ENCODE measurements at places on chromosomes 6 and 20.

DNA sequence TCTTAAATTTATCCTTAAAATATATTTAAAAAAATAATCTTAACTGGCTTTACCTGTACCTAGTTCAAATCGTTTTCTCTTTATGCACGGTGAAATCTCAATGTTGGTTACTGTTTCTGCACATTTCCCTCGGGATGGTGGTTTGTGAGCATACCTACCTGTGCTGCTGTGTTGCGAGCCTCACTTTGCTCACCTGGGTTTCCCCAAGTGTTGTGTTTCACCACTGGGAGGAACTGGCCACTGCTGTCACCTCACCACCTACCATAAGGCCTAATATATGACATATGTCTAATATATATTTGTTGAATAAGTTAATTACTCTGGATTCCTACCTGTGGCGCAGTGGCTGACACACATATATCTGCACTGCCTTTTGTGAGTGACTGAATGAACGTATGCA lies 493.5 kb upstream of the FLRT3 start:
- no peak for DNase-seq

DNA sequence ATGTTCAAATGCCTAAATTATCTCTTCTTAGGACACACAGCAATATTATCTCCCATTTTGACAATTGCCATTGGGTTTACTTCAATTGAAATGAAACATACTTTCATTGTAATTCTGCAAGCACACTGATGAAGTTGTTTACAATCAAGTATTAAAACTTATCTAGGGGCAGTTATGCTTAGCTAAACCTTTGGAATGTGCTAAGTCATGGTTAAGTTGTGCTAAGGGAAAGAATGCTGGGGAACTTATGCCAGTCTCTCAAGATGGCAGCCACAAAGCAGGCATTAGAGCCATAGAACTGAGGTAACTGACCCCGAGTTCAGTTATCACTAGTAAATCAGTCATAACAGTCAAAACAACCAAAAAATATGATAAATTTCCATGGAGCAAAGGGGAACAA lies 59.1 kb upstream of the NT5E start:
- DNase-seq = no peak

GRCh38 chr6:120935908-120936307 lies 398.4 kb downstream of the TBC1D32 start:
- no peak for DNase-seq

DNA sequence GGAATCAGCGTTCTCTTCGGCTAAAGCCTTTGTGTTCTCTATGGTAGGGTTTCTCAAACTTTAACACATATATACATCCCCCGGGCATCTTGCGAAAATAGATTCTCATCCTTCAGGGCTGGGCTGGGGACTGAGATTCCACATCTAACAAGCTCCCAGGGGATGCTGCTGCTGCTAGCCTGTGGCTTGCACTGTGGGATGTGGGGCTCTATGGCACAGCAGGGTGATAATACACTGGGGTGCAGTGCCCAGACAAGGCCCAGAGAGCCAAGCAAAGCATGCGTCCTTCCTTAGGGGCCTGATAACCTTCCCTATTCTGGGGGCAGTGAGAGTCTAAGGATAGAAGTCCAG lies 102.0 kb downstream of the LAMP5 start:
- DNase-seq = no peak

DNA sequence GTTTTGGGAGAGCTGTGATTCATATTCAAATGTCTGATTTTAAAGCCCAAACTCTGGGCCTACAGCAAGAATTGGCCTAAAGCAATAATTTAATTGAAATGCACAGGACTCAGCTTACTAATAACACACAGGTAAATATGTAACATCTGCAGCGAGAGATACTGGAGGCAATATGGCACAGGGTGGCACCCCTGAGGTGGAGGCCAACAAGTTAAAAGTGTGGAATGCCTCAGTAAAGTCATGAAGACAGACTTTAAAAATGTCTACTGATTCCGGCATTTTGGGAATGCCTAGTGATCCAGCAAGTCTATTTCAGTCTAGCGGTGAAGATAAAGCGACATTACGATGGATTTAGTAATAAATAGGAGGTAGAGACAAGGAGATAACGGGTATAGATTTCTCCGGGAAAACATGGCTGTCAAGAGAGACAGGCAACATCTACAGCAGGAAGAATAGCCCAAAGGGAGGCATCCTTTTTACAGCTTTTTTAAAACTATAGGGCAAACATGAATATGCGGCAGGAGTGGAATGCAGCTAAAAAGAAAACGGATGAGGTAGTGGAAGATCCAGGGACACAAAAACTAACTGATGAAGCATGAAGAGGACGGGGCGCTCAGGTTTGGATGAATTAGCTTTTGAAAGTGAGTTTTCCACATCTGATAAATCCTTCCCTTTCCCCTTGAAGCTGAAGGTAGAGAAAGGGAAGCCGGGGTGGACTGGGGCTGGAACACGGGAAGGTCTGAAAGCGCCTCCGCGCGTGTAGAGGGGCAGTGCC lies 1.2 kb downstream of the NANP start:
- DNase-seq = no peak

DNA sequence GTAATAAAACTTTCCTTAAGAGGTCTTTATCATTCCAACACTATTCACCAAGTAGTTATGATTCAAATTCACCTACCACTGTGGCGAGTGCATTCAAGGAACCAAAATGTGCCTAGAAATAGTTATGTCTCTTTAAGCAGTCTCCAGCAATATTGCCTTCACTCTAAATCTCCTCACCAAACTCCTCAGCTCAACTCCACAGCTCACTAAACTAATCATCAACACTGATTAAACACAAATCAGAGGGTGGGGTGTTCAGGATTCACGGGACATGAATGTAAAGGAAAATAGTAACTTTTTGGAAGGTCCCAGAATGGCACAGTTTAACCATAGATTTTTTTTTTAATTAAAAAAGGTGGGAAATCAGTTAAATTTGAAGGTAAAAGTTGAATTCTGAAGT lies 70.5 kb upstream of the THEMIS start:
- DNase-seq = no peak

- DNase-seq = no peak
These were observed 54.0 kb downstream of the C6orf52 start for GRCh38 chr6:10640412-10640811.

DNA sequence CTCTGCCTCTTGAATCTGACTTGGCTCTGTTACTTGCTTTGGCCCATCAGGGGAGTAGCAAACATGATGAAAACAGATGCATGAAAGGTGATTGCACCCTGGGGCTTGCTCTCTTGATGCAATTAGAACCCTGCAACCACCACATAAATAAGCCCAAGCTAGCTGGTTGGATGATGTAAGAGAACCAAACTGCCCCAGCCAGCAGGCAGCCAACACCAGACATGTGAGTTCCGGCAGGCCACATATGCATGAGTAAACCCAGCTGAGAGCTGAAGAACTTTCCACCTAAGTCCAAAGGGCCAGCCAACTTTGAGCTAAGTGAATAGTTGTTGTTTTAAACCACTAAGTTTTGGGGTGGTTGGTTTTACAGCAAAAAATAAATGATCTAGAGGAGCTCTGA lies 268.4 kb downstream of the FARS2 start:
- no peak for DNase-seq

- DNase-seq = no peak
These were observed 41.1 kb upstream of the FANCE start for GRCh38 chr6:35411066-35411465.

DNA sequence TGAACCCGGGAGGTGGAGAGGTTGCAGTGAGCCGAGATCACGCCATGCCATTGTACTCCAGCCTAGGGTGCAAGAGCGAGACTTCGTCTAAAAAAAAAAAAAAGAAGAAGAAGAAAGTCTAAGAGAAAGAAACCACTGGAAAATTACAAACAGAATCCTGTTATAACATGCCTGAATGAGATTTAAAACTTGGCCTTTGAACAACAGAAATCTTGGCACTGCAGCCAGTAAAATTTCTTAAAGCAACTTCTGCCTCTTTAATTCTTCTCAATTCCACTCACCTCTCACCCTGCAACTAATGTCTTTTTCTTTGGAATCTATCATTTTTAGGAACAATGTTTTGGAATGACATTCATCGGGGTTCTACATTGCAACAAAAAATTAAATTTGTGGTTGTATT lies 26.3 kb downstream of the PM20D2 start:
- DNase-seq = no peak

DNA sequence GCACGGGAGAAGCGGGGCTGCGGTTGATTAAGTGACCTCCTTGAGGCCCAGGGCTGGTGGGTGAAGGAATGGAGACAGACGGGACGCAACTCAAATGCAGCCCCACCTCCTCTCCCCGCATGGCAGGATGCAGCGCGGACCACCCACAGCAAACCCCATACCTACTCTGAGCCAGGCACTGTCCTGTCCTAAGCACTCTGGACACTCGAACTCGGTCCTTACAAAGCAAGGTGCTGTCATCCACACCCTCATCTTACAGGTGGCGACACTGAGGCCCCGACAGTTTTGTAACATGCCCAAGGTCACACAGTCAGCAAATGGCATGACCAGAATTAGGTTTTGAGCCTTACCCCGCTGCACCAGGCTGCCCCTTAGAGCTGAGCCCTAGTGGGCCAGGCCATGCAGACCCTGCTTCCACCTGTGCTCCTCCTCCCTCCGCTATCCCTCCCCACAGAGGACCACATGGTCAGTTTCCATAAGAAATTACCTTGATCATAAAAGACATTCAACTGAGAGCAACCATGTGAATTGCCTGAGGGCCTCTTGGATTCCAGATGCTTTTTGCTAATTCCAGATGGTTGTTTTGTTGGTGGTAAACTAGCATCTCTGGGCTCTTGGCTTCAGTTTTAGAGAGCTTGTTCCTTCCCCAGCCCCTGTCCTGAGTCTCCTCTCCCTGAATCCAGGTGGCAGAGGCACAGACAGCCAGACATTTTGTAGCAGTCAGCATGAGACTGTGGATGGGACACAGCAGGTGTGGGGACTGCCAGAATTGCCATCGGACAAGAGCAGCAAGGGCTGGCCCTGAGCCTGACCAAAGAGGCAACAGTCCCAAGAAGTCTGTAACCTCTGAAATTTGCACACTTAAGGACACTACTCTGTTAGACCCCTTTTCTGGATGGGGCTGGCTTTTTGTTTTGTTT lies 171.9 kb upstream of the PMEPA1 start:
- DNase-seq = no peak

DNA sequence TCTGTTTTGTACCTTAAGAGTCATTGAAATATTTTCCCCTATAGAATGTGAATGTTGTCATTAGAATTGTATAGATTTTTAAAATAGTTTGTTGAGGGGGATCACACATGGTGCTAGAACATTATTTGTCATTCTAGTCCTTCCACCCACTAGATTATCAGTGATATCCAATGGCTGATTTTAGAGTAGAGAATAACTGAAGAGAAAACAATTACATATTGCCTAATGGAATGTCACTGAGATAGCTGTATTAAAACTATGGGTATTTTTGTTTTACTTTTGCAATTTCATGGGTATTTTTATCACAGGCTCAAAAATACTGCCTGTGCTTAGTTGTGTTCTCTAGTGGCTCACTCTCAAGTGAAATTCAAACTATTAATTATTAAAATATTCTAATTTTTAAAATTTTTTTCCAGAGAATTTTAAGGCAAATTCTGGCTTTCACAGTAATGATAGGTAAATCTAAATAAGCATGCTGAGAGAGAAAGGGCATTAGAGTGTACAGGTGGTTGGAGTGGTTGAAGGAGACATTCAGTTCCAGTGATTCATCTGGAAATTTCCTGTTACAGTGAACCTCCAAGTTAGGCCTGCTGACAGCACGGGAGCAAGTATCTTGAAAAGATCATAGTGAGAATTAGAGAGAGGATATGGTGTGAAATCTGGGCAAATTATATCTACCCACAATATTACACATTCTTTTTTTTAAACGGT lies 399.6 kb downstream of the NKAIN2 start:
- DNase-seq = no peak

DNA sequence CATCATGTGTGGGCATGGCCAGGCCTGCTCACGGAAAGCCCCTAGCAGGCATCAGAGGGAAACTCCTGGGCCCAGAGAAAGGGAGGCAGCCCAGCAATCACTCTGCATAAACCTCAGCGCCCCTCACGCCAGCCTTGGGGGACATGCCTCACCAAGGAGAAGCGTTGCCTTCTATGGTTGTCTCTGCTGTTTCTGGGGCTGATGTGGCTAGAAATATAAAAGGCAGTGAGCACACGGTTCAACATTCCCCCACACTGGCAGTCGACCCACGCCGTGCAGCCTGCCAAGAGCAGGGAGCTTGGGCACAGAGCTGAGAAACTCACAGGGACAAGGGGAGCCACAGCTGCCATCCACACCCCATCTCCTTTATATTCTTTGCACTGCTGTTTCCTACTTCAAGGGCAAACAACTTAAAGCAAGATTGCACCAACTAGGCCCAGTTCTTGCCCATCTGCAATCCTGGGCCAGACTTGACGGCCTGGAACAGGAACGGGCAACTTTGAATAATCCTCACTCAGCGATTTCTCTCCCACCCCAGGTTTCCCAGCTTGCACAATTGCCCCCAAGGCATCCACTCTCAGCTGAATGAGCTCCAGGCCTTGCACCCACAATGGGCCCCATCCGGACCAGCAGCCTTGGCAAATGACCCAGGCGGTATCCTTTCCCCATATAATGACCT lies 35.5 kb upstream of the FOXC1 start:
- no peak for DNase-seq

- DNase-seq = no peak
These were observed 327.9 kb upstream of the MARCKS start for GRCh38 chr6:113529196-113529595.

- DNase-seq = no peak
These were observed at the start of gene SULF2 for GRCh38 chr20:47785311-47785853. Gene SULF2 (minus strand): TSS chr20:47785481. CDS start chr20:47757363, 28,118 bp downstream.

- no peak for DNase-seq
These were observed 75.2 kb downstream of the LRRC1 start for GRCh38 chr6:53869964-53870363.

GRCh38 chr6:148591656-148592055 lies 155.2 kb upstream of the UST start:
- no peak for DNase-seq

DNA sequence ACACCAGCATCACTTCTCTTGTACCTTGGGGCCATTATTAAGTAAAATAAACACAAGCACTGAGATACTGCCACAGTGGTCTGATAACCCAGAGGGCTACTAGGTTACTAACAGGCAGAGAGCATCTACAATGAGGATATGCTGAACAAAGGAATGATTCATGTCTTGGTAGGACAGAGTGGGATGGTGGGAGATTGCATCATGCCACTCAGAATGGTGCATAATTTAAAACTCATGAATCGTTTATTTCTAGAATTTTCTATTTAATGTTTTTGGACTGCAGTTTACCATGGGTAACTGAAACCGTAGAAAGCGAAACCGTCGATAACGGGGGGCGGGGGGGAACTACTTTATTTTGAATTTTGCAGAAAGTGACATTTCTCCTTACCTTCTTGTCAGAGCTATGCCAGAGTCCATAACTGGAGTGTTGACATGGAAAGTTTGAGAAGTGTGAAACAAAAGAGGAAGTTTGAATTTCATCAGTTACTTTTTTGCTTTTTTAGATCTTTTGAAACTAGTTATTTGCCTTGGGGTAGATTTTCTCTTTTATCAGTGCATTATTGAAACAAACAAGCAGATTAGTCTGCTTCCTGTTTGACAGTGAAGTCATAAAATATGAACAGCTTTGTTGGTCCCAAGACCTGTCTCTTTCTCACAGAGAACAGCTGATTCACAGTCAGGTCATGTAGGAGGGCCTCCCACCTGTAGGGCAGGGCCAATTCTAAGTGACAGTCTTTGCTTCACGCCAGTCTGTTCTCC lies 124.9 kb downstream of the KLHL32 start:
- no peak for DNase-seq

Data from stimulated activated CD4-positive, alpha-beta T cell treated with anti-CD3 and anti-CD28 coated beads, Interleukin-15, amount 100 ng/mL, for 1 hour (primary cell).